ENCODE measurements at places on chromosomes 1 and 21. TPM values are rescaled to one million over a fixed set of nuclear protein-coding genes. Genes with fewer than 3 reads are reported as not detected.

Gene KLHDC8A
- polyA plus RNA-seq = not detected

- H3K4me3 ChIP-seq = no peak overlapping the region
- H3K36me3 ChIP-seq = no peaks in the 10 kb centered on the region
- no peak overlapping the region for H3K27ac ChIP-seq
Measured at GRCh38 chr1:98754176-98754575, 92.7 kb downstream of the SNX7 start.

DNA sequence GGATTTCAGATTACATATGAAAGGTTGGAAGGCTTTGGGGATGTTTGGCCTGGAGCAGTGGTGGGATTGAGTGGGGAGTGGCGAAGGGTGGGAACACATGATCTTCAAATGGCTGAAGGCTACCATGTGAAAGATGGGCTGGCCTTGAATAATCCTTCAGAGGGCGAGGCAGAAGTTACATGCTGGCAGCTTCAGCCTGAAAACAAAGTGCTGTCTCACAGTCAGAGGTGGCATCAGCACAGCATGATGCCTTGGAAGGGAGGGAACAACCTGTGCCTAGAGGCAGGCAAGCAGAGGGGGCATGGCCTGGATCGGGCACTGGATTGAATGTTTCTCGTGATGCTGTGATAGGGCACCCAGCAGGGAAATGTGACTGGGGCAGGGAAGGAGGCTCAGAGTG, 130.8 kb downstream of the BEND5 start:
- DNase-seq = no peak
- no peaks in the 10 kb centered on the region for H3K4me1 ChIP-seq
- peaks cover 33% of the 10 kb centered on the region for H3K27me3 ChIP-seq
- H3K4me3 ChIP-seq = no peak overlapping the region
- H3K36me3 ChIP-seq = no peaks in the 10 kb centered on the region

DNA sequence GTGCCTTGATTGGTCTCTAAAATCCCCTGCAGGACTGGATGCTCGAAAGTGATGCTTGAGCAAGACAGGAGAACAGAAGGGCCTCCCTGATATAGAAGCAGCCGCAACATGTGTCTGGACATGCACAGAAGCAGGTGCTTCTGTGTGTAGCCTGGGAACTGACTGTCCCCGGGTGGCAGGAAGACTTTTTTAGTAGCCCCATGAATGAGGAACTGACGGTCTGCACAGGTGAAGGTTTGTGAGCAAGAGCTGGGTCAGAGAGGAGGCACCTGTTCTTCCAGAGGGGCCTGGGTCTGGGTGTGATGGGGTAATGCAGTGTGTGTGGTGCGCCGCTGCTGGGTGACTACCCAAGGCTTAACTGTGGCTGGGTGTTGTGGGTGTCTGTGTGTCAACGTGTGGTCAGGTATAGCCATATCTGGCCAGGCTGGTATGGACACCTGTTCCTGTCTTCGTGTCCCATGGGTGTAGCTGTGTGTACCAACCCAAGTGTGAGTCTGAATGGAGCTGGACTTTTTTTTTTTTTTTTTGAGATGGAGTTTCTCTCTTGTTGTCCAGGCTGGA, 39.1 kb upstream of the FOXO6 start:
- DNase-seq = no peak
- H3K4me3 ChIP-seq = no peak overlapping the region
- H3K27me3 ChIP-seq = no peaks in the 10 kb centered on the region
- H3K27ac ChIP-seq = no peak overlapping the region

- H3K36me3 ChIP-seq = peaks cover 20% of the 10 kb centered on the region
- H3K4me3 ChIP-seq = no peak overlapping the region
- DNase-seq = peak; percentile 86
- no peaks in the 10 kb centered on the region for H3K4me1 ChIP-seq
- no peaks in the 10 kb centered on the region for H3K27me3 ChIP-seq
Measured at GRCh38 chr1:147273409-147274336, 31.2 kb downstream of the CHD1L start.

Gene GBP6
- not detected for polyA plus RNA-seq

Gene OR2M5
- not detected for polyA plus RNA-seq

DNA sequence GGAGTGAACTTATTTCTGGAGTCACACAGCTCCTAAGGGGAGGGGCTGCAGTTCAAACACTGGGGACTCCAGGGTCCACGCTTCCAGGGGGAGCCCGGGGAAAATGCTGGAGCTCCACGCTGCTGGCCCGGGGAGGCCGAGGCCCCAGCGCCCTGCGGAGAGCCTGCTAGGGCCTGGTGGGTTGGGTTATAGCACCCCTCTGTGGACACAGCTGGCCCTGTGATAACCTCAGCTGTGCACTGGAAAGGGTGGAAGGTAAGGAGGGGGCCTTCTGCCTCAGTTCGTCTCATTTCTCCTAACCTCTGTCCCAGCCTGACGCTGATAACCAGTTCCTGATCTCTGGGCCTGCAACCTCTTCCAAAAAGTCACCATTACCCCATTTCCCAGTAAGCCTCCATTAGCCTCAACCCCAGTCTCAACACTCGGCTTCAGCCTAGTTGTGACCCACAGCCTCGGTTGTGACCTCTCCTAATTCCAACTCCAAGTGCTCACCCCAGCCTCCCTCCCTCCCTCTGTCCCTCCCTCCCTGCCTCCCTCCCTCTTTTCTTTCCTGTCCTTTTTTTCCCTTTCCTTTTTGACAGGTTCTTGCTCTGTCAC, 7.1 kb downstream of the NBL1 start:
- peaks cover 14% of the 10 kb centered on the region for H3K27me3 ChIP-seq
- no peak overlapping the region for H3K4me3 ChIP-seq
- H3K36me3 ChIP-seq = no peaks in the 10 kb centered on the region
- H3K4me1 ChIP-seq = no peaks in the 10 kb centered on the region
- H3K27ac ChIP-seq = no peak overlapping the region

- no peak overlapping the region for H3K4me3 ChIP-seq
- no peaks in the 10 kb centered on the region for H3K36me3 ChIP-seq
- no peak overlapping the region for H3K27ac ChIP-seq
- no peaks in the 10 kb centered on the region for H3K4me1 ChIP-seq
- no peaks in the 10 kb centered on the region for H3K27me3 ChIP-seq
Measured at GRCh38 chr1:94560333-94560732, 18.8 kb upstream of the F3 start.

- no peaks in the 10 kb centered on the region for H3K36me3 ChIP-seq
- no peaks in the 10 kb centered on the region for H3K27me3 ChIP-seq
- no peak overlapping the region for H3K27ac ChIP-seq
- H3K4me1 ChIP-seq = peaks cover 18% of the 10 kb centered on the region
- H3K4me3 ChIP-seq = no peak overlapping the region
- DNase-seq = no peak
Measured at GRCh38 chr1:112267929-112268328, 128.1 kb upstream of the CTTNBP2NL start.

DNA sequence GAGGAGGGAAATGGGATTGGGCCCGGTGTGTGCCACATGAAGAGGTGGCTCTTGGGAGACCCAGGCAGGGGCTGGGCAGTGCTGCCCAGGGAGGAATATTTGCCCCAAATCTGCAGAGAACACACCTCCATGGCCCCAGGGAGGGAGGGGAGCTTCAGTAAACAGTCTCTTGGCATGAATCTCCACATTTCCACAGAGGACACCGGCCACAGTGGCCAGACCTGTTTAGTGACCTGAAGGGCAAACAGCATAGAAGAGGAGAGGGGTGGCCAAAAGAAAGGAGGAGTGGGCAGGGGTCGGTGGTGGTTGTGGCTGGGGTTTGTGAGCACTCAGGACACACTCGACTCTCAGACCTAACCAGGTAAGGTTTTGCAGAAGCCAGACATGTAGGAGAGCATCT, 54.0 kb upstream of the IFFO2 start:
- H3K36me3 ChIP-seq = no peaks in the 10 kb centered on the region
- H3K27me3 ChIP-seq = no peaks in the 10 kb centered on the region
- no peak overlapping the region for H3K4me3 ChIP-seq
- DNase-seq = no peak

DNA sequence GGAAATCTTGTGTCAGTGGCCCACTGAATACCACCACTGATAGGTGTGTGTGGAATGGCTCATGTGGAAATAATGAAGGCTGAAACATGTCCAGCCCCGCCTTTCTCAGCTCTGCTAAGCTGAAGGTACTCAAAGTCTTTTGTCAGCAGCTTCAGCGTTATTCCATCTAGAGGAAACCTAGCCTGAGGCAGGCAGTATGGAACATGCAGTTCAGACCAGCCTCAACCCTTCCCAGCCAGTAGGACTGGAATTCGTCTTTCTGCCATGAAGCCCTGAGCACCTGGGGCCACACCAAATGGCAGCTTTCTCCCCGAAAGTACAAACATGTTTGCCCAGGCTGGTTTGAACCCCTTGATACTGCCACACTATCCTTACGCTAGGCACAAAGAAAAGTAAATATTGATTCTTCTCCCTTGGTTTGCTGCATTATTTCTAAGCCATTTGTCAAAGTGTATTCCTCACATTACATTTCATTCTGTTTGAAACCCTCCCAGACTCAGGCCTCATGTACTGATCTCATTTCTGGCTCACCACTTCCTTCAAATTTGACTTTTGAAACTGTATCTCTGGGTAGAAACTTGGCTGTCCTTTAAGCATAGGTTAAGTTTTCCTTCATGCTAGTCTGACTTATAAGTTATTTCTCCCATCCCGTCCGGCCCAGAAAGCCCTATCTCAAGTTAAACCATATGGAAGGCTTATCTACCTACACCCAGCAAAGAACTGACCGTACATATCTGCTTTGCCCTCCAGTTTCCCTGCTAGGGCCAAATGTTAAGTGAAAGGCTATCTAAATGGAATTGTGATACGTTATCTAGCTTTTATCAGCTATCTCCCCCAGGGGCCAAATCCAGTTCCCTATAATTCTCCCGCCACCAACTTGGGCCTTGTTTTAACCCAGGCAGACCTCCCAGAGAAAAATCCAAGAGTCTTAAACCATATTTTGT, 45.7 kb upstream of the HOOK1 start:
- no peaks in the 10 kb centered on the region for H3K36me3 ChIP-seq
- no peak for DNase-seq
- H3K27me3 ChIP-seq = no peaks in the 10 kb centered on the region
- peak overlapping the region; percentile 35 for H3K27ac ChIP-seq

- H3K4me1 ChIP-seq = peaks cover 12% of the 10 kb centered on the region
- no peaks in the 10 kb centered on the region for H3K36me3 ChIP-seq
- no peaks in the 10 kb centered on the region for H3K27me3 ChIP-seq
- H3K27ac ChIP-seq = no peak overlapping the region
- DNase-seq = peak; percentile 81
Measured at GRCh38 chr1:96234299-96234698, 487.3 kb upstream of the PTBP2 start.

DNA sequence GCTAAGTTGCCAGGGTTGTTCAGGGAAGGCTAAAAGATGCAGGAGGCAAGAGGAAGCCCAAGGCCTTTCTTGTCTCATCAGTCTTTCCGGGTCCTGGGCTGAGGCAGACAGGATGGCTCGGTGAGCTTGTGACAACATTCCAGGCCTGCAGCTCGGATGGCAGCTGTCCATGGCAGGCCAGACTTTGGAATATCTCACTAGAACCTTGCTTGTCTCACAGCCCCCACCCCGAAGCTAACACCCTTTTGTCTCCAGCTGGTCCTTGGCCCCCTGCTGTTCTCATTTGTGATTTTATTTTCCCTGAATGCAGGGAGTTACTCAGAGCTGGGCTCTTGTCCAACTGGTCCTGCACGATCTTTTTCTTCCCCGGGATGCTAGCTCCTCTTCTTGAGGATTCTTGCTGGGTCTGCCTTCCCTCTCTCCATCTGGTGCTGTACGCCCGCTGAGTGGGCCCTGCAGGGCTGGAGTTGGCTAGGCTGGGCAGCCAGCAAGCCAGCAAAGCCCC, 477.2 kb upstream of the CAMK1G start:
- DNase-seq = no peak
- H3K27me3 ChIP-seq = no peaks in the 10 kb centered on the region
- no peaks in the 10 kb centered on the region for H3K36me3 ChIP-seq
- no peaks in the 10 kb centered on the region for H3K4me1 ChIP-seq
- H3K4me3 ChIP-seq = no peak overlapping the region
- no peak overlapping the region for H3K27ac ChIP-seq

- H3K36me3 ChIP-seq = peaks cover 6% of the 10 kb centered on the region
- peak overlapping the region; percentile 8 for H3K27ac ChIP-seq
- H3K4me3 ChIP-seq = no peak overlapping the region
- H3K27me3 ChIP-seq = no peaks in the 10 kb centered on the region
- no peak for DNase-seq
Measured at GRCh38 chr1:22502202-22502601, 50.6 kb downstream of the ZBTB40 start.

DNA sequence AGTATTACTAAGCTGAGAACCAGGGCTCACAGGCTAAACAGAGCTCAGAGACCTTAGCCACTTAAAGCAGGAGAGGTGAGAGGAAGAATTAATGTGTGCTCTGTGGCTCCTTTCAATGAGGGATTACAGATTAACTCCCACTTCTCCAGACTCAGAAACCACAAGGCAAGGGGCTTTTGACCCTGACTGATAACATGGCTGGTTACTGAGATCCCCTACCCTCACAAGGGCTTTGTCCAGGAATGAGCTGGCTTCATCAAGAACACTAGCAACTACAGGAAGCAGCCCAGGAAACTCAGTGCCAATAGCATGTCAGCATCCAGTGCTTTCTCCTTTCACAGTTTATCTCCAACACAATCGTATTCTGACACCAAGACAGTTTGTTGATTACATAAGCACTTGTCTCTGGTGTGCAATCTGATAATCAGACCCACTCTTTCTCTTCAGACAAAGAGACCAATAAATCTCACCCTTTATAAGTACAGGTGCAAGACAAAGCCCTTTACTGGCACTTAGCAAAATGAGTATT, 38.8 kb downstream of the ERI3 start:
- no peak overlapping the region for H3K4me3 ChIP-seq
- no peak for DNase-seq
- peak overlapping the region; percentile 64 for H3K27ac ChIP-seq
- H3K36me3 ChIP-seq = peaks cover 9% of the 10 kb centered on the region
- peaks cover 16% of the 10 kb centered on the region for H3K4me1 ChIP-seq

GRCh38 chr1:110262846-110263631, 52.9 kb downstream of the KCNC4 start:
- no peaks in the 10 kb centered on the region for H3K27me3 ChIP-seq
- no peak for DNase-seq
- H3K36me3 ChIP-seq = no peaks in the 10 kb centered on the region
- H3K4me1 ChIP-seq = no peaks in the 10 kb centered on the region
- H3K27ac ChIP-seq = no peak overlapping the region

- H3K27me3 ChIP-seq = no peaks in the 10 kb centered on the region
- peaks cover 68% of the 10 kb centered on the region for H3K4me1 ChIP-seq
- no peak overlapping the region for H3K4me3 ChIP-seq
- peak overlapping the region; percentile 84 for H3K27ac ChIP-seq
- peak; percentile 69 for DNase-seq
Measured at GRCh38 chr1:206555473-206555935, 48.2 kb downstream of the RASSF5 start.

DNA sequence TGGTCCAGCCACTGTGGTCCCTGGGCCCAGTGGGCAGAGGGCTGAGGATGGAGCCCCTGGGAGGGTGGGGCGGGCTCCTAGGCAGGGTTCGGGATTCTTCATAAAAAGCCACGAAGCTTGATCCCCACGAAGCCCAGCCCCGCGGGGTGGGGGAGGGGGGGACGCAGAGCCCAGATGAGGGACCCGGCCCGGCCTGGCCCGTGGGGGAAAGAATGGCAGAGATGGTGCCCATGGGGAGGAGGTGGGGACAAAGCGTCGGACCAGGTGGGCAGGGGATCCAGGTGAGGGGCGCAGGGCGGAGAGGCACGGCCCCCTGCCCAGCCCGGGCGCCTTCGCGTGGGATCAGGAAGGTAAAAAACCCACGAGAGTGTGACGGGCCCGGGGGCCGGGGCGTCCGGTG, 6.0 kb upstream of the SMIM12 start:
- DNase-seq = no peak
- no peaks in the 10 kb centered on the region for H3K36me3 ChIP-seq
- no peaks in the 10 kb centered on the region for H3K4me1 ChIP-seq
- no peak overlapping the region for H3K27ac ChIP-seq
